ENCODE measurements at places on chromosomes 11 and 22.

- DNase-seq: no peak
Observed at GRCh38 chr11:2215561-2216399, 44.2 kb upstream of the TH start.

DNA sequence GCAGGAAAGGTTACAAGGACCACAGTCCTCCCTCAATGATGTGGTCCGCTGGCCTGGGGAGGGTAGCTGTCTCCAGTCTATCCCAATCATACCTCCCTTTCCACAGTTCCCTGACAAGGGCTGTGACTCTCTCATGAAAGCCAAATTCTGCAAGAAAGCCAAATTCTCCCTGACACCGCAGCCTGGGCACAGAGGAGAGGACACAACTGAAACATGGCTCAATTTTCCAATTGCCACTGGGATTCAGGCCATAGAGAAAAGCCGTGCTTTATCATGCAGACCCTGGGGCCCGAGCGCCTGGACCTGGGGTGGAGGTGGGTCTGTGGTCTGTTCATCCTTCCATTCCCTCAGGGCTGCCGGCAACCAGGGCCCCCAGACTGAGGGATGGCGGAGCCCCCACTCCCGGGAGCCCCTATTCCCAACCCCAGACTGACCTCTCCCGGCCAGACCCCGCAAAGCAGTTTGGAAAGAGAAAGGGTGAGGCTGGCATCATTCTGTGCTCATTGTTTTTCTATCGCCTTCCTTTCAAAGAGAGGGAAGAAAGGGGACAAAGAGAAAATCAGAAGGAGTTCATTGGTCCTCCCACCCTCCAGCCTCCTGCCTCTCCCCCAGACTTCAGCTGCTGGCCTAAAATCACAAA lies 239.5 kb downstream of the BUD13 start:
- no peak for DNase-seq

- DNase-seq: no peak
Observed at GRCh38 chr22:23677701-23677995, 13.2 kb upstream of the RGL4 start.

DNA sequence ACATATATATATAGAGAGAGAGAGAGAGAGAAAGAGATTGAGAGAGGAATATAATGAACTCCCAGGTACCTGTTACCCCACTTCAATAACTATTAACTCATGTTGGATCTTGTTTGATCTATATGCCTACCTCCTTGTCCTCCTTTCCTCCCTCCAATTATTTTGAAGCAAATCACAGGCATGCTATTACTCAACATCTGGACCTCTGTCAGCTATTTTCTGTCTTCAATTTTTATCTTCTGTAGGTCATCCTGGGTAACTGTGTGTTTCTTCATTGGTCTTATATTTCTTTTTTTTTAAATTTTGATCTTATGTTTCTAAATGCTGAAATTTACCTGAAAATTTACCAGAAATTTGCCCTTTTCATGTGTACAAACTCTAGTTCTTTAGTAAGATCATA lies 24.8 kb downstream of the UVRAG start:
- DNase-seq: no peak

- DNase-seq: no peak
Observed at GRCh38 chr11:86698639-86699038, 26.2 kb upstream of the ME3 start.

DNA sequence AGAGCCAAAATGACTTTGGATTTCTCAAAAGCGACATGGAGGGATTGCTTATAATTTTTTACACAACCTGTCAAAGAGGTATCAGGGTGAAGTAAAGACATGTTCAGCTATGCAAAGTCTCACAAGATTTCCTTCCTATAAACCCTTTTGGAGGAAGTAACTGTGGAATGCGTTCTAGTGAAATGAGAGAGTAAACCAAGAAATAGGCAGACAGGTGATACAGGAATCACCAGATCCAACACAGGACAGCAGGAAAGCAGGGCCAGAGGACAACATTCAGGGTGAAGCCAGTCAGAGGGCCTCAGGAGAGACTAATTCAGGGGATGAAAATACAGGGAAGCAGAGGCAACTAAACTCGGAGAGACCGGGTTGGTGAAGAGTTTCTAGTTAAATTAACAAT lies 90.4 kb upstream of the MTNR1B start:
- DNase-seq: no peak

DNA sequence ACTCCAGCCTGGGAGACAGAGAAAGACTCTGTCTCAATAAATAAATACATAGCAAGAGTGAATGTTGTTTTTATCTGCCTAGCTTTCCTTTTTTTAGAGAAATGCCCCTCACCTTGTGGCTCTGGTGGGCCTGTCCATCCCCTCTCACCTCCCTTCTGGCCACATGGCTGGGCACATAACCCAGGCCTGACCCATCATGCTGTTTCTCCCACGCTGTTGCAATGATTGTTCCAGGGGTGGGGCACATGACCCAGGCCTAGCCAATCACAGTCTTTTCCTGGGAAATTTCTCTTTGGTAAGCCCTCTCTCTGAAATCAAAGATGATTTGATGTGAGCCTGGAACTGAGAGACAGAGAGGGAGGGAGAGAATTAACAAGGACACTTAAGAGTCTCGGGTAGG lies 5.5 kb upstream of the CYTH4 start:
- DNase-seq: no peak

DNA sequence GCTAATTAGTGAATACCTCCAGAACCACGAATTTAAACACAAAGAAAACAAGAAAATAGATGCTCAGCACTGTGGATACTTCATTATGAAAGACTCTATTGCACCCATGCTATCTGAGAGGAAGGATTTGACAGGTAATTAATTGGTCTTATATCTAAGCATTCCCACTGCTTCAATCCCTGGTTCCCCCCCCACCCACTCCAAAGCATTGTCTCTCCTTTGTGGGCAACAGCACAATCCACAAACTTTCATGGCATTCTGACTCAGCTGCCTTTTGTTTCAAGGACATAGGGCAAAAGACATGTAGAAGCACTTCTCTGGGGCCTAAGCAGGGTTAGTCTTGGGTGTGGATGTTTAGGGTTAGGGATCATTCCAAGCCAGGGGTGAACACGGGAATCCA lies 551.4 kb downstream of the BUD13 start:
- DNase-seq: no peak

DNA sequence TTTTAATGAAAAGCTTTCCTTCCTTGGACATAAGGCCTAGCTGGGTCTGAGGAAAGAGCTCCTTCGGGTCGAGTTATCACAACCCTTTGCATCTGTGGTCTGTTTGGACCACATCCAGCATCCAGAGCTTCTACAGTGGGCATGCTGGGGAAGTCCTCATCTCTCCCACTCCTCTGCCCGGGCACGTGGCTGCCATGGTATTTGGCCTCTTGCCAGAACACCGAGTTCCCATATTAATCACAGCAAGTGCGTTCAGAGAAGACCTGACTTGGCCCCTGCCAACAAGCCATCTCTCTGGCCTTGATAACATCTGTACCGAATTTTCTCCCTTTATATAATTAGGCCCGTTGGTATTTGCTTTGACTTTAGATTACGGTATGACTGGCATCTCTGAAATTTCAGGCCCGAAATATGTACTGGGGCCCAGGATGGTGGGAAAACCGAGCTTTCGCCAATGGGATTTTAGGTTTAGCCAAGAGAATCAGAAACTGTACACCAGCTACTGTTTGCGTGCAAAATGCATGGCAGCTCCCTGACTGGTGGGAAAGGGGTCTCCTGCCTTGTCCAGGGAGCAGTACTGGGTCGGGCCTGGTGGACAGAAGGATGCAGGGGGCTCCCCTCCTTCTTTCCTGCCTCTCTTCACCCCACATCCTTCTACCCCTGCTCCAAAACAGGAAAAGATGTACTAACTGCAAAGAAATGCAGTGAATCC lies 90.0 kb downstream of the MICAL2 start:
- no peak for DNase-seq

GRCh38 chr11:376531-377173 lies 7.4 kb downstream of the B4GALNT4 start:
- no peak for DNase-seq

DNA sequence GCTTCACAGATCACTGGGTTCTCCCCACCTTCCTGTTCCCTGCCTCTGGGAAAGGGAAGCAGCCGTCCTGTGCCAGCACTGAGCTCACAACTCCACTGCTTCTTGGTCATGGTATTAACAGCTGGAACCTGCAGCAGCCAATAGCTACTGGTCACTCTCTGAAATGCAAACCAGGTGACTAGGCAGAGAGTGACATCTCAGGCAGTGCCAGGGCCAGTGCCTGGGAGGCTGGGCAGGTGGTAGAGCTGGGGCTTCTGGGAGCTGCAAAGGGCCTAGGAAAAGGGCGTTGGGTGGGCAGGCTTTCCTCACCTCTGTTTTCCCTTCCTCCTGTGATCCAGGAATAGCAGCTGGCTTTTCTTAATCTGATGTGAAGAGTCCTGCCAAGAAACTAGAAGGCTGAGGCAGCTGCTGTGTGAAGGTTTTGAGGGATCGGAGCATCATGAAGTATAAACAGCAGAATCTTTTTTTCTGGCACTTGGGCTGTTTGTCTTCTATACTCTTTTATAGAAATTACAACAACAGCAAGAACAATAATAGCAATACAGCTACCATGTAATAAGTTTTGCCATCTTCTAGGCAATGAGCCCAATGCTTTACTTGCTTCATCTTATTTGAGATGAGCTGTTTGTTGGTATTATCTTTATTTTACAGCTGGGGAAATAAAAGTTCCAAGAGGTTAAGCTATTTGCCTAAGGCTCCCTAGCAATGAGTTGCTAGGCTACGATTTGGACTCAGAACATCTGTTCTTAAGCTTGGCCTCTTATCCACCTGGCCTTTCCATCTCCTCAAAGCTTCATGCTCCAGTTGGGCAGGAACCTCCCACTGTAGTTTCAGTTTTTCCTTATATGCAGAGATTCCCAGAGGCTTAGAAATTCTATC lies 22.0 kb upstream of the CD44 start:
- DNase-seq: no peak

- no peak for DNase-seq
Observed at GRCh38 chr11:15055620-15056356, 17.6 kb upstream of the CALCB start.

GRCh38 chr22:23263651-23264555 lies 83.6 kb downstream of the BCR start:
- DNase-seq: no peak

GRCh38 chr11:4991060-4991459 lies 3.6 kb upstream of the OR51L1 start:
- DNase-seq: no peak

GRCh38 chr11:15379483-15379882 lies 264.8 kb downstream of the INSC start:
- no peak for DNase-seq

DNA sequence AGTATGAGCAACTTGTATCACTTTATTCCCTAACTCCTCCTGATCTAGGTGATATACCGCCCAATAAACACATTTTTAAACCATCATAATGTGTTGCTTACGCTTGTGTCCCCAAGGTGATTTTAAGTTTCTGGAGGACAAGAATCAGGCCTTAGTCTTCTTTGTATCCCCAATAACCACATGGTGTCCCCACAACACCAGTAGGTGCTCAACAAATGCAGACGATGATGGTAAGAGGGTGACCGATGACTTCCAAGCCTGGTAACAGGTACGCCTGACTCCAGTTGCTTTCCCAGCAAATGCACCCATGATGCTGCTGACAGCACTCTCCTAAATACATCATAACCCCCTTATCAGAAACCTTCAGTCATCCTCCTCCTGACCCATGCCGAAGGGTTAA lies 64.2 kb downstream of the EFCAB6 start:
- no peak for DNase-seq

GRCh38 chr22:43424666-43425630 lies 13.1 kb downstream of the MPPED1 start:
- no peak for DNase-seq

Data from SHP77 (cell line).